ENCODE measurements at places on chromosomes 2 and 18.

GRCh38 chr2:9244985-9245544 is 38.5 kb downstream of the ASAP2 start:
- no peak for DNase-seq

DNA sequence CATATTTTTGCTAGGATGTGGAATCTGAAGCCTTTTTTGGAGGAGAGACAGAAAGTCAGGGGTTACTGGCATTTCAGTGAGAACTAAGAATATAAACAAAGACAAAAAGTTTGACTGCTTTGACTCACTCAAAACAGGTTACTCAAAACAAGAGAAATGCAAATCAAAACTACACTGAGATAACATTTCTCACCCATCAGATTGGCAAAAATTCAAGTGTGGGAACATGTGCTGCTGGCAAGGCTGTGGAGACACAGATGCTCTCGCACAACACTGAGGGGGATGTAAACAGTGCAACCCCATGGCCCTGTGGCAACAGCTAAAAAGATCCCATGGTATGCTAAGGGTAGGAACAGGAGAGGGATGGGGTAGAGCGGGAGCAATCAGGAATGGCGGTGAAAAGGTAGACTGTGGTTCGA is 86.6 kb downstream of the DTNB start:
- no peak for DNase-seq

- DNase-seq = no peak
Observed at GRCh38 chr18:52829320-52829719, 489.3 kb downstream of the DCC start.

DNA sequence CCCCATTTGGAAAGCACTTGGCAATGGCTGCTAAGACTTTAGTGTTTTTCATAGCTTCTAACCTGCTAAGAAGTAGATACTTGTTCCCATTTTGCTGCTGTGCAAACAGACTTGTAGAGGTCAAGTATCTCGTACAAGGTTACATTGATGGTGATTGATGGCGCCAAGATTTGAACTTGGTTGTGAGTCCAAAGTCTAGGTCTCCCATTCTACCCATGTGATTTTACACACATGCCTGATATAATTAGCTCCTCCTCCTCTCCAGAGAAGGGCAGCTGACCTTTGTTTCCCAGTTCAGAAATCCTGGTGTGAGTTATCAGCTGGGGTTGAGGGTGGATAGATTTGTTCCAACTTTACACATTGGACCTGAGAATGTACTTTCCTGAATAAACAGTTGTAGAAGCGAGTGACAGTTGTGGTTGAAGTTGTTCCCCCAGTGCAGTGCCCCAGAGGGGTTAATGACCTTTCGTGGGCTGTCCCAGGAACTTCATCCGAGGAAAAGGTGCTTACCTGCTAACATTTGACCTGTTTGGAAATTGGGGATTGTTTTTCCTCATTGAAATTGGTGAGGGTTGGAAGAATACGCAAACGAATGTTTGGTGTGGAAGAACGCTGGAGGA is 10.4 kb downstream of the TCF7L1 start:
- DNase-seq = no peak

- no peak for DNase-seq
Observed at GRCh38 chr2:212845941-212846340, 305.5 kb downstream of the IKZF2 start.

DNA sequence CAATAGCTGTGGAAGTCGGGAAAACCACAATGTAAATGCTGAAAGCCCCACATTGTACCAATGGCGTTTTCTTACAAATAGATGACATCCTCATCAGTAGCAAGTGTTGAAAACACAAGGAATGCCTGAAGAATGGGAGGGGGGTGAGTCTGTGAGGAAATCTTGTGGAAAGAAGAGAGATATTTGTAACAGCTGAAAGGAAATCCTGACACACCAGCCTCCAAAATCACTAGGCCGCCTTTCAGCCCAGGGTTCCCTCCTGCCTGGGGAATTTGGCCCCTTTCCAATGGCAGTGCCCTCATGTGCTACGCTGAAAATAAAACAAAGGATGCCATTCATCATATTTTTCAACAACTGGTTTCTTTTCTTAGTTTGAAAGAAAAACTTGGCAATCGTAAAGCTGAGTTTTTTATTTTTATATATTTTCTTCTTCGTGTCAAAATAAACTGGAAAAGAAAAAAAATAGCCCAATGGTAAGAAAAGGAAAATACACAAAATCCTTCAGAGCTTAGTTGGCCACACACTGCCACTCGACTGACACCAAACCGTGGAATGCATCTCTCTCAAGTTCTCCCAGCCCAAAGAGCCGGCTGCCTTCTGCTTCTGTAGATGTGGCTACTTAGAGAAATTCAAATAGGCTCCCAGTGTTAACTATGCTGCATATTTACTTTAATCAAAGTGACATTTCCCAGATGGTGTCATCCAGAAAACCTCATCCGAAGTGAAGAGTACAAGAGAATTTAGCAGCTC is 52.0 kb downstream of the FTCDNL1 start:
- DNase-seq = no peak

DNA sequence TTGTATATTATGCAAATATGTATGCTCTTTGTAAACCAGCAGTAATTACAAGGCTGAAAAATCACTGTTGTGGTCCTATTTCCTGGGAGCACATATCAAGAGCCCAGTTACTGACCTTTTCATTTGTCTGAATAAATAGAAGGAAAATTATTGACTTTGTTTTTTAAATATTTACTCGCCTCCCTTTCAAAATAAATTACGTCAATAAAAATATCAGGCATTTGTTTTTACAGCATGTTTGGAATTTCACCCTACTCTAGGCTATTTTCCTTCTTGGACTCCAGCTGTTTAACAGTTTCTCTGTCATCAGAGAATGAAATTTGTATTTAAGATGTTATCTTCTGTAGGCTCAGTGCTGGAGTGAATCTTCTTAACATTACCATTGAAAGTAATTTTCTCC is 59.9 kb upstream of the LRATD1 start:
- DNase-seq = no peak

- no peak for DNase-seq
Observed at GRCh38 chr2:39511219-39511604, 74.1 kb upstream of the MAP4K3 start.

All from stimulated activated CD8-positive, alpha-beta memory T cell treated with anti-CD3 and anti-CD28 coated beads, Interleukin-15, amount 100 ng/mL, for 1 hour (primary cell).